ENCODE measurements at places on chromosomes 11 and 22. TPM values are rescaled to one million over a fixed set of nuclear protein-coding genes. Genes with fewer than 3 reads are reported as not detected.

NXPE2 gene
- total RNA-seq = not detected

VPS37C gene
- total RNA-seq = 21.5 TPM

DNA sequence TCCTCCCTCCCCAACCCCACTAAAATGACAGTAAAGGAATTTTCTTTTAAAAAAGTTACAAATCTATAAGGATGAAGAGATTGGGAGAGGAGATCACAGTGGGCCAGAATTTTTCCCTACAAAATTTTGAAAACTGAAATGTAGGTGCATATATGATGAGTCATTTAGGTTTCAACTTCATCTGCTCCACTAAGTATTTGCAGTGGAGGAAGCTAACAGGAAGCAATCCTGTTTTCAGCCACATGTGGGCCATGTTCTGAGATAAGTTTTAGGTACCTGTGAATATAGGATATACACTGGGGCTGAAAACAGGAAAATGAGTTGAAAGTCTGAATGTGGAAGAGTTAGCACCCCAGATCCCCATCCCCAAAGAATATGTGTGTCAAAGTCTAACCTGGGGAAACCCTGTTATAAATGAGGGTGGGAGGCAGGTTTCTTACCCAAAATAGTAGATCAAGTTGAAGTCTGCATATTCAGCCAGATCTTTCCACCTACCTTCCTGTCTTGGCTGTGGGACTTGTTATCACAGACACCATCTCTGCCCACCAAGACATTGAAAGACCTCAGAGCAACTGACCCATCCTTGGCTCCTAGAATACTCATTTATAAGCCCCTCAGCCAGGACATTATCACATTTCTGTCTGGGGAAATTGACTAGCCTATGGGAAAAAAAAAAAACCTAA lies 87.3 kb downstream of the PACS1 start:
- no peak for DNase-seq

DNA sequence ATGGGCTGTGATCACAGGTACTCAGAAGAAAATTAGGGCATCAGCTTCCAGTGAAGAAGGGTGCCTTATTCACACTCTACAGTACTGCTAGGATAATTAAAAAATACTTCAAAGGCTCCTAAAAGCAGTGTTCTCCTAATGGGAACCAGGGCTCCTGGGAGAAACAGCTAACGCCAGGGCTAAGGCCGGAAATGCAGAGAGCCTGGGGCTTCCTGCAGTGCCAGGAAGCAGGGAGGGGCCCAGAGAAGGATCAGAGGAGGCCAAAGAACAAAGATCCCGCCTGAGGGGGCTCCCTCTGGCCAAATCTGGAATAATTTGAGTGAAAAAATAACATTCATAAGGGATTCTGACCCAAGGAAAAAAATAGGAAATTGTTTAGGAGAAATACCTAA lies 27.5 kb downstream of the TOLLIP start:
- no peak for DNase-seq

DNA sequence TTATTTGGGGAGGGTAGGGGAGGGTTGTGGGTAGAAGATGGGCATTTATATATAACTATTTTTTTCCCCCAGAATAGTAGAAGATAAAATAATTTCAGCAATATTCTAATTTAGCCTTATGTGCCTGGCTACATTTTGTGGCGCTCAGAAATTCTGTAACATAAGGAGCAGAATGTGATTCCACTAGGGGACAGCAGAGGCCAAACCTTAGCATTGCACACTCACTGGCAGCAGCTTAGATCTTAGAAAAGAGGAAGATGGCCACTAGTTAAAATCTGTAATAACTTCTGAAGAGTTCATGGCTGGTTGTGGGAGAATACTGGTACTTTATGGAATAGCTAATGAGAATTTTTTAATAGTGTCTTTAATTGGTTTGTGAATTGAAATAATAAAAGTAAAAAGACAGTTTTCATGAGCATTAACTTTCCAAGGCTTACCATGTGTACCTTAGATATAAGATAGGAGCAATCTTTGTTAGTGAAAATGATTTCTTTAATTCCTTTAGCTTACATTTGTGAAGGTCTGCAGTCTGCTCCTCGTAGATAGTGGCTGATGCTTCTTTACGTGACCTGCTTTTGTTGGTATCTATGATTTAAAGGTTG lies 33.1 kb downstream of the DDX10 start:
- DNase-seq = peak; percentile 22

All from epithelial cell of proximal tubule (primary cell).